ENCODE measurements at places on chromosomes 16 and 17.
A peak's percentile ranks its signal among the peaks of the same experiment; 100 is the strongest.

DNA sequence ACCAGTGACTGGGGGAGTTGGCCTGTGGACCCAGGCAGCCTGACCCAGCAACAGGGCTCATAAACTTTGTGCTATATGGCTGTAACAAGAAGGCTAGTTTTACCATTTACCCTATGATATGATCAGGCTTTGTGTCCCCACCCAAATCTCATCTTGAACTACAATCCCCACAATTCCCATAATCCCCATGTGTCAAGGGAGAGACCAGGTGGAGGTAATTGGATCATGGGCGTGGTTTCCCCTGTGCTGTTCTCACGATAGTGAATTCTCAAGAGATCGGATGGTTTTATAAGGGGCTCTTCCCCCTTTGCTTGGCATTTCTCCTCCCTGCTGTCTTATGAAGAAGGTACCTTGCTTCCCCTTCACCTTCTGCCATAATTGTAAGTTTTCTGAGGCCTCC is 111.2 kb upstream of the NLRP1 start:
- DNase-seq: no peak

GRCh38 chr17:16920628-16921020 is 51.3 kb downstream of the TNFRSF13B start:
- no peak for DNase-seq

DNA sequence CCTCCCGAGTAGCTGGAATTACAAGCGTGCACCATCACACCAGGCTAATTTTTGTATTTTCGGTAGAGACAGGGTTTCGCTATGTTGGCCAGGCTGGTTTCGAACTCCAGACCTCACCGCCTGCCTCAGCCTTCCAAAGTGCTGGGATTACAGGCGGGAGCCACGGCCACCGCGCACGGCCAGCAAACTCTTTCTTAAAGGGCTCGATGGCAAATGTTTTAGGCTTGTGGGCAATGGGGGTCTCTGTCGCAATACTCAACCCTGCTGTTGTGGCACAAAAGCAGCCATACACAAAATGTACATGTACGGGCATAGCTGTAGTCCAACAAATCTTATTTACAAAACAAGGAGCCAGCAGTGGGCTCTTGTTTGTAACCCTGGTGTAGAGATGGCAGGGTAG is 18.4 kb downstream of the PARN start:
- DNase-seq: no peak

DNA sequence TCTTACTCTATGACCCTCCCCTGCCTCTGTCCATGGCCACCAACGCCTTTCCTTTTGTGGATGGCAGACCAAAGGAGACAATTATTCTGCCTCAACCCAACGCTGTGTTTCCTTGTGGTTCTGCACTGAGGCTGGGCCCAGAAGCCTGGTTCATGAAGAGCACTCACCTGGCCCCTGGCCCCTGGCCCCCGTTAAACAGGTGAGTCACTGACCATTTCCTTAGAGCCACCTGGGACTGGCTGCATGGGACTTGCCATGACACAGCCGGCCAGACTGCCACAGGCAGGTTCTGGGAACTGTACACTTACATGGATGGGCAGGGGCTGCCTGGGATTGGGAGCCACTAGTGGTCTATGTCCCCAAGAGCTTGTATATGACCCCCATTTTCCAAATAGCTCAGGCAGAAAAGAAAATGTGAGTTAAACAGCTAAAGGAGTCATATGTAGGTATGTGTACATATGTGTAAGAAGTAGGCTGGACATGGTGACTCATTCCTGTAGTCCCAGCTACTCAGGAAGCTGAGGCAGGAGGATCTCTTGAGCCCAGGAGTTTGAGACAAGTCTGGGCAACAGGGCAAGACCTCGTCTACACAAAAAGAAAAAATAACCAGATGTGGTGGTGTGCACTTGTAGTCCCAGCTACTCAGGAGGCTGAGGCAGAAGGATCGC is 181.9 kb upstream of the CACNG5 start:
- DNase-seq: no peak

- DNase-seq: no peak
Observed at GRCh38 chr16:65154321-65154720, 32.5 kb upstream of the CDH11 start.

DNA sequence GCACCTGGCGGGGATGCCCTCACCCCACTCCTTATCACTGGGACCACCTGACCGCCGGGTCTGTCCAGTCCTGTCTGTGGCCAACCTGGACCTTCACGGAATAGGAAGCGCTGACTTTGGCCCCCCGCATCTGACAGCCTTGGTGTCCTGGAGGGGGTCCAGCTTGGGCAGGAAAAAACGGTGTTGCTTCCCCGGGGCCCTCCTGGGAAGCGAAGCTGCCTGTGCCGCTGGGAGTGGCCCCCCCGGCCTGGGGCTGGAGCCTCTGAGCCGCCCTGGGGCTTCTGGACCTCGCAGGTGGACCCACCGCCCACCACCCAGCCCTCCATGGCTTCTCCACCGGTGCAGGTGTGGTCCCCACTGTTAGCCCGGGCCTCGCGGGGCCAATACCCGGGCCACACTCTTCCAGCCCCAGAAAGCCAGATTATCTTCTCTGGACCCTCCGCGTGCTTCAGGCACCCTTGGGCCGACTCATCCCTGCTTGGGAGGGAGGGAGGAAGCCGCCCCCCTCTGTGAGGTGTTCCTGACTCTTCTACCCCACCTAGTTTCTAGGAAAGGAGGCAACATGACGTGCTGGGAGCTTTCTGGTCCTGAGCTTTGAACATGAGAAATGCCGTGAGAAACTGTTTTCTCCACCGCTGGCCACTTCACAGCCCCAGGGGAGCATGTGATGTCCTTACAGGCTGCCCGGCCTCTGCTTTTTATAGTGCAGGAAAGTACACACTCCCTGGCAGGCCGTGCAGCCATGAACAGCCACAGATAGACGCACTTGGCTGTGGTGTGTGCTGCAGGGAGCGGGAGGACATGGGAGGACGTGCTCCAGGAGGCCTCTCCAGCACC is 1.1 kb downstream of the C1QTNF1 start:
- no peak for DNase-seq

DNA sequence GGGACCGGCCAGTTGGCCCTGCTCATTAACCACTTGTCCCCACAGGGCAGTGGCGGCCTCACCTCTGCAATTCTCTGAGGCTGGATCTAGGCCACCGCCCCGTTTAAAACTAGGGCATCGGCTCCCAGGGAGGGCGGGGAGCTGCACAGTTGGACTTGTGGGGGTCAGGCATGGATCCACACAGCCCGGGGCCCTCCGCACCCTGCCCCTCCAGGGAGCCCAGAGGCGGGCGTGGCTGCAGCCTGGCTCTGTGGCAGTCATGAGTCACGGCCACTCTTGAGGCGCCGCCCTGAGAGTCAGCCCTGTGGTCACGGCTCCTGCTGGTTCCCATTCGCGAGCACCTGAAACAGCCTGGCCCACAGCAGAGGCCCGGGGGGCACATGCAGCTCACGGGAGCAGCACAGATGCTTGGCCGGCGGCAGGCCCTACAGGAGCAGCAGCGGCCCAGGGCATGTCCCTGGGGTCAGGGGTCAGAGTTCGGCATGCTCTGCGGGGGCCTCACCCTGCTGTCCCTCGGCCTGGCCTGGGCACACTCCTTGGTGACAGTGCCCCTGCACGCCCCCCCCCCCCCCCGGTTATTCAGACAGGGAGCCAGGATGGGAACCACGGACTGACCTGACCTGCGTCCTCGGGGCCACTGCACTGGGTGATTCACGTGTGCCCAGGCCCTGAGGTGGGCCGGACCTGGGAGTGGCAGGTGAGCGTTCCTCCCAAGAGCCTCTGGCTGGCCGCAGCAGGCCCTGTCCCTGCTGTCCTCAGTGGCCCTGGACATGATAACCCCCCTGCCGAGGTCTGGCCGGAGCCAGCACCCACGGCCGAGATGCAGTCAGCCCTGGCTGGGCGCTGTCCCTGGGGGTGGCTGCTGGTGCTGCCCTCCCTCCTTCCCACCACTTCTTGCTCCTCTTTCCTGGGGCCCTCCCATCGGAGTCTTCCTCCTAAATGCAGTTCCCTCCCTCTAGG is 8.2 kb downstream of the CAPN15 start:
- peak; percentile 60 for DNase-seq

DNA sequence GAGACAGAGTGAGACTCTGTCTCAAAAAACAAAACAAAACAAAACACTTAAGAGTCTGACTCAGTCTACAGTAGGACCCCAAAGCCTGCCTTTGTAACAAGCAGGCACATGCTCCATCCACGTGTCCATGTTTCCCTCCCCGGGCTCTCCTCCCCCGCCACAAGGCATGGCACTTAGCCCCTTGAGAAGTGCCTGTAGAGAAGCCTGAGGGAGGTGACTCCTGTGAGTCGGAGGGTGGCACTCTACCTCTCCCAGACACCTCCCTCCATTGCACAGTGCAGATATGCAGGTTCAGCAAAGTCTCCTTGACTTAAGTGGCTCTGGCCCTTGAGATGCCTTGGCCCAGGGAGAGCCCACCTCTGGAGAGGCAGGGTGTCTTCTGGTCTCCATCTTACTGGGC is 6.8 kb downstream of the FHOD1 start:
- no peak for DNase-seq

DNA sequence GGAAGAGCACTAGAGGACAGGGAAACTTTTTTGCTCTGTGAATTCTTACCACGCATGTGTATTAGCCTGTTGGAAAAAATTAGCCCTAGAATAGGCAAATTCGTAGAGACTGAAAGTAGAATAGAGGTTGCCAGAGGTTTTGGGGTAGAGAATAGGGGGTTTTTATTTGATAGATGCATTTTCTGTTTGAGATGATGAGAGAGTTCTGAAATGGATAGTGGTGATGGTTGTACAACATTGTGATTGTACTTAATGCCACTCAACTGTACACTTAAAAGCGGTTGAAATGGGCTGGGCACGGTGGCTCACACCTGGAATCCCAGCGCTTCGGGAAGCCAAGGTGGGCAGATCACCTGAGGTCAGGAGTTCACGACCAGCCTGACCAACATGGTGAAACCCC is 8.0 kb upstream of the DOC2B start:
- no peak for DNase-seq

- no peak for DNase-seq
Observed at GRCh38 chr17:72660274-72661115, 432.0 kb downstream of the SLC39A11 start.

- no peak for DNase-seq
Observed at GRCh38 chr16:87839542-87840270, 29.6 kb downstream of the SLC7A5 start.

DNA sequence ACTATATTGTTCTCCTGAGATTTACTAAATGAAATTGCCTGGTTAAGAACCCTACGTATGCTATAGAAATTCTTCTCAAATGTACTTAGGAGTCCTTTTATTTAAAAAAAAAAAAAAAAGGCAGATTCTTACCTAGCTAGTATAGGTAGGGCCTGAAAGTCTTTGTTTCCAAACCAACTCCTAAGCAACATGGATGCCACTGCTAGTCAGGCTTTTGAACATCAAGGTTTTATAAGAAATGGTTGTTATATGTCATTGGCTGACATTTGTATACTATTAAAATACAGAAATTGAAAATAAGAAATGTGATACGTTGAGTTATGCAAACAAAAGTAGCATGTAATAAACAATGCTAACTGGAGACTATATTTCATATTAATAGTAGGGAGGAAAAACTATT is 1.2 kb downstream of the EVI2A start:
- no peak for DNase-seq

GRCh38 chr17:62597920-62598319 is 29.6 kb upstream of the MRC2 start:
- DNase-seq: no peak

DNA sequence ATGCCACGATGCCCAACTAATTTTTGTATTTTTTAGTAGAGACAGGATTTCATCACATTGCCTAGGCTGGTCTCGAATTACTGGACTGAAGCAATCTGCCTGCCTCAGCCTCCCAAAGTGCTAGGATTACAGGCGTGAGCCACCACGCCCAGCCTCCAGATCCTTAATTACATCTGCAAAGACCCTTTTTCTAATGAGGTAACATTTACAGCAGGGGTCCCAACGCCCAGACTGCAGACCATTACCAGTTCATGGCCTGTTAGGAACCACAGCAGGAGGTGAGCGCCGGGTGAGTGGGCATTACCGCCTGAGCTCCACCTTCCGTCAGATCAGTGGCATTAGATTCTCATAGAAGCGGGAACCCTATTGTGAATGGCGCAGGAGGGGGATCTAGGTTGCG is 4.0 kb upstream of the RAB11FIP4 start:
- DNase-seq: no peak

DNA sequence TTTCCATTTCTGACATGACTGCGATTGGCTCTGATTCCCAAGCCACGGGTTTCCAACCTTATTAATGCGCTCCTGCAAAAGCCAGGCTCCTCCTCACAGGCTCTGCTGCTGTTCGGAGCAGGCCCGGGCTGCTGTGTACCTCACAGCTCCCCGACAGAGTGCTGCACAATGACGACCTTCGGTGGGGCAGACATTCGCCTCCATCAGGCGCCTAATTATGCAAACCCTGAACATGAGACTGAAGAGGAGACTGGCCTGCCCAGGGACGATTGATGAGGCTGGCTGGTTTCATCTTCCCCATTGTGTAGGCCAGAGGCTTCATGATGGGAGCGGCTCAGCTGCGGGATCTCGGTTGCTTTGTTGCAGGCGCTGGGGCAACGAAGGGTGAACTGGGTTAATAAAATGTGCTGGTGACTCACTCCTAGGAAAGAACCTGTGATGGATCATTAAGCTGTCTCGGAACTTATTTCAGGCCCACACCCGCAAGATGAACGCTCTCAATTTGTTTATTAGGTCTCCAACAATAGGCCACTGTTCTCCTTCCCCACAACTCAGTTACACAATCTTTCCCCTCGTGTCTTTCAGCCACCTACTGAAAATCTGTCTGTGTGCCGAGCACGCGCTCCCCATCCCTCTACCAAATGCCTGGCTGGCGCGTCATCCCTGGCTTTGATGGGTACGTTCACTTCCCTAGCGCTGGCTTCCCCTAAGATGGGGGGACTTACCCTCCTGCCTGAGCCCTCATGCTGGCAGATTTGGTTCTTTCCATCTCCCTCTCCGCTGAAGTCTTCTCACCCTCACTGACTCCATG is 27.2 kb upstream of the TOB1 start:
- no peak for DNase-seq

DNA sequence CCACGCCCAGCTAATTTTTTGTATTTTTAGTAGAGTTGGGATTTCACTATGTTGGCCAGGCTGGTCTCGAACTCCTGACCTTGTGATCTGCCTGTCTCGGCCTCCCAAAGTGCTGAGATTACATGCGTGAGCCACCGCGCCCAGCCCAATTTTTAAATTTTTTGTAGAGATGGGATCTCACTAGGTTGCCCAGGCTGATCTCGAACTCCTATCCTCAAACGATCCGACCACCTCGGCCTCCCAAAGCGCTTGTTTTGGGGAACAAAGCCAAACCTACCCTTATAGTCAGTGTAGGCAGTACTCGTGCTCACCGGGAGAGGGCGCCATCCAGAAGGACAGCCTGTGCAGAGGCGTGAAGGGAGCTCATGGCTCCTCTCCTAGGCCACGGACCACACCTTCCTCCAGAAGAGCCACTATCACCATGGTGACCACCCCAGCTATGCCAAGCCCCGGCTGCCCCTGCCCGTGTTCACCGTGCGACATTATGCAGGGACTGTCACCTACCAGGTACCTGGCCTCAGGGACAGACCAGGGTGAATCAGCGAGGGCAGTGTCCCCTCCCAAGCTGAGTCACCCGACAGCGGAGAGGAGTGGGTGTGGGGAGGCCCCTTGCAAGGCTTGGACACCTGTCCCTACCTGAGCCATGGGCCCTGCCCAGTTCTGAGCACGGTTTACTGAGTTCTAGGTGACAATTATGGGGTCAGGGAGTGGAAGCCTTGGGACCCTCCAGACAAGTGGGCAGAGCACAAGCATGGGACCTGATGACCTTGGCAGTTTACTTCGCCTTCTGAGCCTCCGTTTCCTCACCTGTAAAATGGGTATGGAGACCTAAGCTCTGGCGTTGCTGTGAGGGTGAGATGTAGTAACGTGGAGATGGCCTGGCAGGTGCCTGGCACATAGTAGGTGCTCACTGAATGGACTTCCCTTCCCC is 13.7 kb downstream of the MYO15B start:
- DNase-seq: no peak

GRCh38 chr17:57602896-57603295 is 142.2 kb downstream of the CCDC182 start:
- no peak for DNase-seq

All from HS-5 (cell line).